ENCODE measurements at places on chromosomes 12 and 14. TPM values are rescaled to one million over a fixed set of nuclear protein-coding genes. Genes with fewer than 3 reads are reported as not detected.

DNA sequence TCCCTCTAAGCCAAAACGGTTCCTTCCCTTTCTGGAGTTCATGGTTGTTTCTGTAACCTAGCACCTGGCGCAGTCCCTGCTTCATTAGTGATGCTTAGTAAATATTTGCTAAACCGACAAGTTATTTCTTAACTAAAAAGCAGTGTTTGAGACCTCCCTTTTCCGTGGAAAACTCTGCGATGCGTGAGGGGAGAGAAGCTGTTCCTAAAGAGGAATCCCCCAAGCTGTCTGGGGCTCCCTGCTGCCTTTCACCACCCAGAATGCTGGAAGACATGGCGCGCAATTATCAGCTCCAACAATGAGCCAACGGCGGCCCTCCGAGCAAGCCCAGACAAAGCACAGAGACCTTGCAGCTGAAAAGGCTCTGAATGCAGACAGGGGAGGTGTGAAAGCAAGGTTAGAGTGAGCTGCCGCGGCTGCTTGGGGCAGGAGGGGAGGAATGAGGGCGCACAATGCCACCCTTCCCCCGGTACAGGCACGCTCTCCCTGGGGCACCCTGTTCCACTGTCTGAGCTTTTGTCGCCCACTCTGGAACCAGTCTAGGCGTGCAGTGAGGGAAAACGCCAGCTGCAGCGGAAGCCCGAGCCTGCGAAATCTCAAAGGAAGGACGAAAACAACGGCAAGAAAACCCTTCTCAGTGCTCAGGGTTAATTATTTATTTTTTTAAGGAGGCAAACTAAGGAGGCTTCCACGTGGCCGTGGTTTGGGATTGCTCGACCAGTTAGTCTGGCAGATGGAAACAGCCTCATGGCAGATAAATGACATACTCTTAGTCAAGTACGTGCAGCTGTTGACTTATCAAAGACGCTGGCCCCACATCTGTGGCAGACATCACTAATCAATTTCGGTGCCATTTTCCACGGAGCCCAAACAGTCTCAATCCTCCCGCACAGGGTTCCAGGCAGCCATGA, 66.3 kb downstream of the RBM19 start:
- no peak for DNase-seq

- no peak for DNase-seq
These were observed 167.5 kb upstream of the RPL10L start for GRCh38 chr14:46819117-46819516.

GRCh38 chr12:109999983-110000505, 814 bp downstream of the ANKRD13A start:
- peak; percentile 42 for DNase-seq

GRCh38 chr12:19421503-19422282, 17.6 kb upstream of the AEBP2 start:
- DNase-seq, result no peak

DNA sequence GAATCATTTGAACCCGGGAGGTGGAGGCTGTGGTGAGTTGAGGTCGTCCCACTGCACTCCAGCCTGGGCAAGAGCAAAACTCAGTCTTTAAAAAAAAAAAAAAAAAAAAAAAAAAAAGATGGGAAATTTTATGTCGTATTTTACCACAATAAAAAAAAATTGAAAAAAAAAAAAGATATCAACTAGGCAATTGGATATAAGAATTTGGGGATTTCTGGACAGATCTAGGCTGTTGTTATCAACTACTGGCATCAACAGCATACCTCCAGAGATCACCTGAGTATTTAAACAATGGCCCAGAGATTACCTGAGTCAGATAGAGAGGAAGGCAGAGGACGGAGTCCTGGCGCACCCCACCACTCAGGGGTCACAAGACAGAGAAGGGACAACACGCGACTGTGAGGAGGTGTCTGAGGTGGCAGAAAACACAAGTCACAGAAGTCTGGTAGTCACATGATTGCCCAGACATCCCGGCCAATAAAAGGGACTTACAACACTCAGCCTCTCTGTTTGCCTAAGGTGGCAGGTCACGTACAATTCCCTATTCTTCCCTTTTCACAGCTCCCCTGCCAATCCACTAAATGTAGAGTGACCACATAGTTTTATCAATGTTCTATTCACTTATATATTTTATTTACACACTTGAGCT, 1.8 kb downstream of the SPRING1 start:
- peak; percentile 14 for DNase-seq

GRCh38 chr14:89903340-89903952, 51.1 kb downstream of the EFCAB11 start:
- DNase-seq, result no peak

GRCh38 chr12:2804393-2805142, 7.9 kb upstream of the ITFG2 start:
- DNase-seq, result peak; percentile 34

- peak; percentile 84 for DNase-seq
These were observed 177.4 kb downstream of the PRKCH start for GRCh38 chr14:61498811-61499210.

- peak; percentile 21 for DNase-seq
These were observed 821 bp downstream of the TMEM106C start for GRCh38 chr12:47964106-47964728.

DNA sequence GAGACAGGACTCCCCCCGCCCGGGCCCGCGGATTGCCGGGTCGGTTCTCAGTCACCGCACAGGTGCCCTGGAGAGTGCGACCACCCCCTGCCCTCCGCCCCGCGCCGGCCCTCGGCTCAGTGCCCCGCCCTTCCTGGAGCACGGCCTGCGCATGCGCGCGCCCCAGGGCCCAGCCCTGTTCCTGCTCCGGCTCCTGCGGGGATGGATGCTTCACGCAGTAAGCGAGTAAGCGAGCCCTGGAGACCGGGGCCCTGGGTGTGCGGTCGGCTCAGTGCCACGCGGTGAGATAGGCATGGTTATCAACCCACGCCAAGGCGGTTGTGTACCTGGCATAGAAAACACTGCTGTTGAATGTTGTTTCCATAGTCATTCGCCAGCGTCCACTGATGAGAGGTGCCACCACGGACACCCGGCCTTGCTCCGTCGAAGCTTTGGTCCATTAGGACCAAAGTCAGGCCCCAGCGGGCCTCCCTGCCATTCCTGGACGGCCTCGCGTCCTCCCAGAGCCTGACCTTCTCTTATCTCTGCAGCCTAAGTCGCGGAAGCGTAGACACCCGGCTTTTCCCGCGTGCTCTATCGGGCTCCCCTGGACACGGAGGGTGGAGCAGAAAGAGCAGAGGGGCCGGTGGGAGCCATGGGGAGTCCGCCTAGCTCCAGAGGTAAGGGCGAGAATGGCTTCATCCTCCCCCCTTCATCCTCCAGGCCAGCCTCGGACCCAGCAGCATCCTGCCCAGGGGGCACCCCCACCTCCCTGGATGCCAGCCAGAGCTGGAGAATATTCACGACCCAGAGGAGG, 90.6 kb downstream of the PAPOLA start:
- peak; percentile 35 for DNase-seq

DNA sequence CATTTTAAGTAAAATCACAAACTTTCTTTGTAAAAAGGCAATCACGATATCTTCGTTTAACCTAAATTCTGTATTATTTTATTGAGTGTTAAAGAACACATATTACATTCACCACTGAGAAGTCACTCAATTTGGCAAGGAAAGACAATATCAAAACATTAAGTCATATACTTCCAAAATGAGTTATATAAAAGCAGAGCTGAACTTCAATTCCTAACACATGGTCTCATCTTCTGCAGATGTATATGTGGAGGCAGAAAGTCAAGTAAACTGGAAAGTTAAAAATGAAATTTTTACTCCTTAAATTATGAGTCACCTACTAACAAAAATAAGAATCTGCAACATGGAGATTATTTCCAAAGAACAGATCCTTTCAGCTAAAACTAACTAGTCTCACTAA, 28.7 kb downstream of the BMAL2 start:
- no peak for DNase-seq

DNA sequence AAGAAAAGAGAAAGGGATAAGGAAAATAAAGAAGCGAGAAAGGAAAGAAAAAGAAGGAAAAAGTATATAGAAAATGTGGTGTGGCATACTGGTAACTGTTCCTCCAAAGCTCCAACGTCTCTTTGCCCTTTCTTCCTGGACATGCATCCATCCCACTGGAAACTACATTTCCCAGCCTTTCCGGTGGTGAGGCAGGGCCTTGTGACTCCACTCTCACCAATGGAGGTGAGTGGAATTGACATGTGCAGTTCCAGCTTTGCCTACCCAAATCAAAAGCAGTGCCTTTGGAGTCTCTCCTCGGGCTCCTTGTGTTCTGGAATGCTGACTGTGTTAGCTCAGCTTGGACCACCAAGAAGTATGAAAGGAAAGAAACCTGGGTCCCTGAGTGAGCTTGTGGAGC, 161.2 kb downstream of the KCNA5 start:
- no peak for DNase-seq

DNA sequence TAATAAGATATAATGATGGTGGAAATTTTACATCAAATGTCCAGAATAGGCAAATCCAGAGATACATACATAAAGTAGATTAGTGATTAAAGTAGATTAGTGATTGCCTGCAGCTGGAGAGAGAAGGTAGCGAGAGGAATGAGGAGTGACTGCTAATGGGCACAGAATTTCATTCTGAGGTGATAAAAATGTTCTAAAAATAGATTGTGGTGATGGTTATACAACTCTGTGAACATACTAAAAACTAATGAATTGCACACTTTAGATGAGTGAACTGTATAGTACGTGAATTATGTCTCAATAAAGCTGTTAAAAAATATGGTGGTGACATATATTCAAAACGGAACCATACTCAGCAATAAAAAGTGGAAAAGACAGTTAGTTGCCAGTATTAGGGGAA, 41.7 kb downstream of the PPP2R5E start:
- DNase-seq, result no peak

DNA sequence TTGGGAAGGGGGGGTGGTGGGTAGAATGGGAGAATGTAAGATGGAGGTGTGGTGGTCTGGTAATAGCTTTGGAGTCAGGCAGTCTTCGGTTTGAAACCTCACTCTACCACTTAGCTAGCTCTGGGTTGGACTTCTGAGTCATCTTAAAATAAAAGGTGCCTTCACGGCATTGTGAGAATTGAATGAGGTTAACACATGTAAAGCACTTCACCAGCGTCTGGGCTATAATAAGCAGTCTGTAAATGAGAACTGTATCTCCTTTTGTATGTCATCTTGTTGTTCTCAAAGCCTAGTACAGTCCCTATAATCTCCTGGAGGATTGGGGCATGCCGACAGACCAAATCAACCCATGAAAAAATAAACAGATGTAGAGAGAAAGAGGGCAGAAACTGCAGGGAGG, 11.2 kb downstream of the C2CD5 start:
- no peak for DNase-seq

DNA sequence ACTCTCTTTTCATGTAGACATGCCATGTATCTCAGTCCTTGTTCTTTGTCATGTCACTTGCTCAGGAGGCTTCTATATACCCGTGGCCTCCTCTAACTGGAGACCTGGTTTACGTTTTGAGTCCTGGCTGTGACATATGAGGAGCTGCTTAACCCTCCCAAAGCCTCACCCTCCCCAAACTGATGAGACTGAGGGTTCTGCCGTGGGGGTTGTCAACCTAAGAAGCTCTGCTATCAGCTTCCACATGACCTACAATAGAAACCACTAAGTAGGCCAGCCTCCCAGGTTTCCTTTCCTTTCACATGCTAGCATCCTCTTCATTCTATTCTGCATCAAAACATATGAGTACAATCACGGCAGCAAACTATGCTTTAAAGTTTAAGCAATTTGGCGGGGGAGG, 76.8 kb upstream of the WSCD2 start:
- DNase-seq, result no peak

The TNFAIP2 gene
- 94.6 TPM for total RNA-seq

The FSCB gene
- not detected for total RNA-seq

The RPGRIP1 gene
- total RNA-seq, result not detected

The ITGA7 gene
- 0.68 TPM for total RNA-seq
